ENCODE measurements at places on chromosomes 2 and 18. TPM values are rescaled to one million over a fixed set of nuclear protein-coding genes. Genes with fewer than 3 reads are reported as not detected.

GRCh38 chr2:98827625-98828368 lies 96.9 kb upstream of the MGAT4A start:
- no peaks in the 10 kb centered on the region for H3K27me3 ChIP-seq
- no peaks in the 10 kb centered on the region for H3K36me3 ChIP-seq
- no peak overlapping the region for H3K4me3 ChIP-seq
- DNase-seq, result no peak
- H3K27ac ChIP-seq, result no peak overlapping the region

The TFPI gene
- 80.7 TPM for total RNA-seq

- H3K36me3 ChIP-seq, result no peaks in the 10 kb centered on the region
- DNase-seq, result no peak
- no peaks in the 10 kb centered on the region for H3K27me3 ChIP-seq
- H3K27ac ChIP-seq, result no peak overlapping the region
- H3K4me1 ChIP-seq, result no peaks in the 10 kb centered on the region
These were observed 316.9 kb downstream of the TXNL1 start for GRCh38 chr18:56321470-56321869.

- DNase-seq, result no peak
- H3K4me1 ChIP-seq, result no peaks in the 10 kb centered on the region
- H3K27ac ChIP-seq, result no peak overlapping the region
- H3K4me3 ChIP-seq, result no peak overlapping the region
- no peaks in the 10 kb centered on the region for H3K36me3 ChIP-seq
These were observed 70.4 kb downstream of the APLF start for GRCh38 chr2:68537809-68538208.

DNA sequence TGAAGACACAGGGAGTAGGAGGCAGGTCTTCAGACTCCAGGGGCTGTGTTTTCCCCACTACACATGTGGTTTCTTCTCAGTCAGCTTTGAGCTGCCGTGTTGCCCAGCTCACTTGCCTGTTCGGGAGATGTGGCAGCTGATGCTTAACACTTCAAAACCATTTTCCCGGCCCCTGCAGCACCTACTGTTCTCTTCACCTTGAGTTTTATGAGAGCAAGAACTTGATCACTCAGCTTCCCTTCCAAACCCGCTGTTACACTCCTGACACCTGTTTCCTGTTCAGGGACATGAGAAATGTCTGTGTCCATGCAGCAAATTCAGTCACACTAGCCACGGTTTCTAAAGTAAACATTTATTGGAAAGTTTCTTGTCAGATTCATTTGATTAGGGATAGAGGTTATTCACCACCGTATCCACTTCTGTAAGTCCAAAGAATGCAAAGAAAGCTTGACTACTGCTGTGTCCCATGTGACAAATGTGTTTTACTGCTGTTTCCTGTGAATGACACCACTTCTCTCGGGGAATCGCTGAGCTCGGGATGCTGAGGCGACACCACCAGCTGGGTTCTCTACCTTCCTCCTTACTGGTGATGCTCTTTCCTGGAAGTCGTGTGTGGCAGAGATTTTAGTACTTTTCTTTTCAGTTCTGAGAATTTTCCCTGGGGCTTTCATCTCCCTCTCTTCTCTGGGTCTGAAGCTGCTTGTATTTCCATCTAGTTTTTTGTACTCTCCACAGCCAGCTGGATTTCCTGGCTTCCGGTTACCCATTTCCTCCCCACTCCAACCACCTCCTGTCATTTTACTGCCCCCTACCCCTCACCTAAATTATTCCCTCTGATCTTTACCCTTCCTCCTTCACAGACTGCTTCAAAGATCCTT lies 91.7 kb downstream of the KLF7 start:
- no peaks in the 10 kb centered on the region for H3K4me1 ChIP-seq
- peaks cover under 1% of the 10 kb centered on the region for H3K36me3 ChIP-seq
- H3K27ac ChIP-seq, result no peak overlapping the region
- no peak overlapping the region for H3K4me3 ChIP-seq
- no peak for DNase-seq
- H3K27me3 ChIP-seq, result no peaks in the 10 kb centered on the region

The EFR3B gene
- total RNA-seq, result 0.47 TPM

DNA sequence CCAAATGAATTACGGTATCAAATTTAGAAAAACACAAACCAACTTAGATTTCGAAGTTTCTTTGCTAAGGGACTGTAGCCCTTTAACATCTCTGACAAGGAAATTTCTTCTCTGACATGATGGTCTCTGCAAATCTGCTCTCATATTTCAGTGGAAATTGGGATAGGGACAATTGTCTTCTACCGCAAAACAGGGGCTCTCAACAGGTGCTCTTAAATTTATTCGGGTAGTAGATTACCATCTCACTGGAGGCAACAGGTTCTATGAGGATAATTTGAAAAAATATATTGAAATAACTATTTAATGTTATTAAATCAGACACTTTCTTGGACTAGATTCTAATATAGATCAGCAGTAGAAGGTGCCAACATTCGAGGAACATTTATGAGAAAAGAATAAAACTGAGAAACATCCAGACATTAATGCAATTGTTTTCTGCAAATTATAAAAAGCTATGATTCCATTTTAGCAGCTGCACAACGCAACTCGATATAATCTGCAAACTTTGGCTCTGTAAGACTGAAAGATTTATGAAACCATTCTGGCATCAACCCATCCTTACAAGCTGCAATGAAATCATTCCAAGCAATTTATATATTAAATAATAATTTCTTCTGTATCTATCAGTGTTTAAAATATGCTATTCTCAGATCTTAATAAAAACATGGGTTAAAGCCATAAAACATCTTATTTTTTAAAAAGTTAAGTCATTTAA lies 10.0 kb upstream of the BCL2 start:
- peaks cover 35% of the 10 kb centered on the region for H3K36me3 ChIP-seq
- H3K4me3 ChIP-seq, result no peak overlapping the region
- H3K4me1 ChIP-seq, result no peaks in the 10 kb centered on the region
- H3K27me3 ChIP-seq, result no peaks in the 10 kb centered on the region
- no peak overlapping the region for H3K27ac ChIP-seq
- DNase-seq, result no peak

The MMADHC gene
- 50.4 TPM for total RNA-seq

The ADD2 gene
- total RNA-seq, result 0.28 TPM

GRCh38 chr2:20135631-20136050 lies 84.2 kb upstream of the LAPTM4A start:
- H3K36me3 ChIP-seq, result no peaks in the 10 kb centered on the region
- H3K4me1 ChIP-seq, result no peaks in the 10 kb centered on the region
- peak; percentile 83 for DNase-seq
- H3K4me3 ChIP-seq, result no peak overlapping the region
- H3K27me3 ChIP-seq, result no peaks in the 10 kb centered on the region

The IL36B gene
- total RNA-seq, result not detected

DNA sequence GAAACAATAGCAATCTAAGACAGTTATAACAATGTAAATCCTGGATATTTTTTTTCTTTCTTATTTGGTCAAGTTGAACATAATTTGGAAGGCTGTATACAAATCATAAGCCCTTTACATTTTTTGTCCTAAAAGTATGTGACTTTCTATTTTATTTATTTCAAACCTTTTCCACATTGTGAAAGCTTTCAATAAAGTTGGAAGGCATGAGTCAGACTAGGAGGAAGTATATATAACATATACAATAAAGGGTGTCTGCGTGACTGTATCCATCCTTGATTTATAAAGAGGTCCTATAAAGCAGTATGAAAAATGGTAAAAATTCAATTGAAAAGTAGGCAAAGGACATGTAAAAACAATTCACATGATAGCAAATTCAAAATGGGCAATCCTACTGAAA lies 44.4 kb downstream of the CRACDL start:
- no peaks in the 10 kb centered on the region for H3K36me3 ChIP-seq
- no peak overlapping the region for H3K4me3 ChIP-seq
- no peaks in the 10 kb centered on the region for H3K4me1 ChIP-seq
- no peak for DNase-seq
- no peak overlapping the region for H3K27ac ChIP-seq
- H3K27me3 ChIP-seq, result no peaks in the 10 kb centered on the region

- no peak overlapping the region for H3K27ac ChIP-seq
- no peaks in the 10 kb centered on the region for H3K4me1 ChIP-seq
- H3K4me3 ChIP-seq, result no peak overlapping the region
- H3K27me3 ChIP-seq, result no peaks in the 10 kb centered on the region
- no peaks in the 10 kb centered on the region for H3K36me3 ChIP-seq
These were observed 129.2 kb downstream of the MEP1B start for GRCh38 chr18:32319084-32319483.

GRCh38 chr2:24721470-24721869 lies 71.7 kb downstream of the PTRHD1 start:
- H3K27ac ChIP-seq, result peak overlapping the region; percentile 29
- H3K27me3 ChIP-seq, result no peaks in the 10 kb centered on the region
- no peaks in the 10 kb centered on the region for H3K36me3 ChIP-seq
- peak; percentile 54 for DNase-seq
- no peak overlapping the region for H3K4me3 ChIP-seq

GRCh38 chr18:60246606-60247005 lies 126.0 kb downstream of the MC4R start:
- no peaks in the 10 kb centered on the region for H3K27me3 ChIP-seq
- no peaks in the 10 kb centered on the region for H3K4me1 ChIP-seq
- H3K36me3 ChIP-seq, result no peaks in the 10 kb centered on the region
- no peak overlapping the region for H3K4me3 ChIP-seq
- no peak for DNase-seq
- H3K27ac ChIP-seq, result no peak overlapping the region

The C1QL2 gene
- total RNA-seq, result not detected

- H3K27me3 ChIP-seq, result no peaks in the 10 kb centered on the region
- H3K36me3 ChIP-seq, result no peaks in the 10 kb centered on the region
- DNase-seq, result no peak
- no peak overlapping the region for H3K4me3 ChIP-seq
These were observed 39.4 kb upstream of the ZNF804A start for GRCh38 chr2:184558713-184559464.

DNA sequence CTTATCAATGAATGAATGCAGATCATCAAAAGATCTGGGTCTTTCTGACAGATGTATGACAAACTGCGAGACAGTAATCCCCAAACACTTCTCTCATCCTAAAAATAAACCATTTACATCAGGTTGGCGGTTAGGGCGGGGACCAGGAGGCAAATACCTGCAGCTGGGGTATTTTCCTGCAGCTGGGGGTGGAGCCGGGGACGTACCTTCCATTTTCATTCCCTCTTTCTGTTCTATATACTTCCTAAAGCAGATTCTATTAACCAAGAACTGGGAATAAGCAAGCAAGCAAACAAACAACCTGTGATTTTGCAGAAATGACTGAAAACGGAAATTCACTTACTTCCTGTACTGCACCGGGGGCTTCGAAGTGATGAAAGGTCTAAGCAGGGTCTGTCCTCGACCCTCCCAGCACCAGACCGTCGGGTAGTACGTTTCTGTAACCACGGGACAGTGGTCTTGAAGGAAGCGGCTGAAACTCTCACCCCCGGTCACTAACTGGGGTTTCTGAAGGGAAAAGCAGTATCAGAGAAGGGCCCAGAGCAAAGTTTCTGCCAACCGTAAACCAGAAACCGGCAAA lies 1.2 kb downstream of the ABHD3 start:
- DNase-seq, result no peak
- peak overlapping the region; percentile 92 for H3K27ac ChIP-seq

DNA sequence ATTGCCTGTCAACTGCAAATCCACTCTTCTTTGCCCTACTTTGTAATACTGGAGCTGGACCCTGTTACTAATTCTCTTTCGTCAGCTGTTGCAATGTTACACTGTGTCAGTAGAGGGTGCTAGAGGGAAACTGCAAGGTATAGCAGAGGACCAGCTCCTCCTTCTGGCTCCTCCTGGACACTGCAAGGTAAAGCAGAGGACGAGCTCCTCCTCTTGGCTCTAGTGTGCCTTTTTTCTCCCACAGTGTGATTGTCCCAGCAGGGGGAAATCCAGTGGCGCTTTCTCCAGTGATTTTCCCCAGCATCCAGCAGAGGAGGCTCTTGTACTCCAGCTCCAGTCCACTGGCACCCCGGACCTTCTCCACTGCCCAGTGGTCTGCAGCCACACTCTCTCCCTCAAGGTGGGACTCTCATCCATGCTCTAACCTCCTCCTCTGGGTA lies 95.6 kb downstream of the CAPN13 start:
- DNase-seq, result peak; percentile 73
- no peaks in the 10 kb centered on the region for H3K4me1 ChIP-seq
- H3K27me3 ChIP-seq, result no peaks in the 10 kb centered on the region
- H3K4me3 ChIP-seq, result no peak overlapping the region
- no peaks in the 10 kb centered on the region for H3K36me3 ChIP-seq

The PAX3 gene
- total RNA-seq, result not detected

The CFC1 gene
- total RNA-seq, result not detected

DNA sequence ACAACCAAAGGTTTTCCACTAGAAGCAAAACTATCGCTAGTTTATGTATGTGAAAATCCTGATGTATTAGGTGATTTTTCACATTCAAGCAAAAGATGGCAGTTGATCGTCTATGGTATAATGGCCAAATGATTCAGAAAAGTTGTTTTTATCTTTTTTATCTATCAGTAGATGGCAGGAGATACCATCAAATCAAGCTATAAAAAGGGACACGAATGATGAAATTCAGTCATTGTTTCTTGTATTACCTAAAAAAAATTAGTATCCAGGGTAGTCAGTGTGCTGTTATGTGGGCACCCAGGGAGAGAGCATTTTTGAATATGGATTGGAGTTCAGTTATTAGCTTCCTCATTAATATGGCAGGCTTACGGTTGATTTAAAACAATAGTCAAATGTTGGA lies 22.9 kb upstream of the CAVIN2 start:
- no peaks in the 10 kb centered on the region for H3K36me3 ChIP-seq
- H3K27ac ChIP-seq, result no peak overlapping the region
- no peaks in the 10 kb centered on the region for H3K27me3 ChIP-seq
- no peaks in the 10 kb centered on the region for H3K4me1 ChIP-seq

DNA sequence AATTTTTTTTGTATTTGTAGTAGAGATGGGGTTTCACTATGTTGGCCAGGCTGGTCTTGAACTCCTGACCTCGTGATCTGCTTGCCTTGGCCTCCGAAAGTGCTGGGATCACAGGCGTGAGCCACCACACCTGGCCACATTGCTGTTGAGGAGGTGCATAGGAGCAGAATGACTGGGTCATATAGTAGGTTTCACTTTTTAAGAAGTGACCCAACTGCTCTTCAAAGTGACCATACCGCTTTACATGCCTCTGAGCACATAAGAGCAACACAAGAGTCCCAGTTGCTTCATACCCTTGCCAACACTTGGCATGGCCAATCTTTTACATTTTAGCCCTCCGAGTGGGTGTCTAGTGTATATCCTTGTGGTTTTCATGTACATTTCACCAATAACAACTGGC lies 28.9 kb downstream of the RRM2 start:
- DNase-seq, result no peak
- H3K4me3 ChIP-seq, result no peak overlapping the region
- no peaks in the 10 kb centered on the region for H3K4me1 ChIP-seq
- no peaks in the 10 kb centered on the region for H3K36me3 ChIP-seq

The ACADL gene
- not detected for total RNA-seq

GRCh38 chr2:189236066-189236465 lies 56.5 kb upstream of the COL5A2 start:
- H3K27ac ChIP-seq, result no peak overlapping the region
- DNase-seq, result no peak
- no peaks in the 10 kb centered on the region for H3K36me3 ChIP-seq
- H3K4me3 ChIP-seq, result no peak overlapping the region
- H3K4me1 ChIP-seq, result no peaks in the 10 kb centered on the region

The OTOF gene
- total RNA-seq, result not detected

GRCh38 chr18:2027016-2027415 lies 544.3 kb downstream of the METTL4 start:
- no peak overlapping the region for H3K27ac ChIP-seq
- H3K36me3 ChIP-seq, result no peaks in the 10 kb centered on the region
- no peaks in the 10 kb centered on the region for H3K4me1 ChIP-seq
- no peaks in the 10 kb centered on the region for H3K27me3 ChIP-seq
